Cerebellar nuclear complex (tissue), 1 donor: ENCODE measurements at places on chromosomes 2 and 18.

- DNase-seq: no peak
Observed at GRCh38 chr18:41024792-41025191, 930.2 kb upstream of the PIK3C3 start.

- no peak for DNase-seq
Observed at GRCh38 chr2:149953627-149954026, 366.1 kb upstream of the MMADHC start.

DNA sequence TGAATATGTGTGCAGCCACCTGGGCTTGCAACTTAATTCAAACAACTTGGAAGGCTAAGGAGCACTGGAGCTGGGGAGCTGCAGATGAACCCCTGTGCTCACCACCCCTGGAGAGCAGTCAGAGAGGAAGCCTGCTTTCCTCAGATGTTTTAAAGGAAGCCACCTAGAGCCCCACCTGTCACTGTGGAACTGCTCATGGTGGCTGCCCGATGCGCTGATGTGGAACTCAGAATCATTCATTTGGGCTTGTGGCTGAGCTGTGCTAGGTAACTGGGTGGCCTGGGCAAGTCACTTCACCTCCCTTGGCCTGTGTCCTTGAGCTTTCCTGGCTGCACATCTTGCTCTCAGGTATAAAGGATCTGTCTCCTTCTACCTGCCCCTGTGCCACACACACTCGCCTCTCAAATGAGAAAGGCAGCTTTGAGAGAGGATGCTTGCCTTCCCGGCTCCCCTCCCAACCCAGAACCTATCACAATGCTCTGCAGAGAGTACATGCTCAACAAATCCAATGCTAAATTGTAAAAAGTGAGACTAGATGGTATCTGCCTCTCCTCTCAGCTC, 41.3 kb downstream of the BCL11A start:
- no peak for DNase-seq

DNA sequence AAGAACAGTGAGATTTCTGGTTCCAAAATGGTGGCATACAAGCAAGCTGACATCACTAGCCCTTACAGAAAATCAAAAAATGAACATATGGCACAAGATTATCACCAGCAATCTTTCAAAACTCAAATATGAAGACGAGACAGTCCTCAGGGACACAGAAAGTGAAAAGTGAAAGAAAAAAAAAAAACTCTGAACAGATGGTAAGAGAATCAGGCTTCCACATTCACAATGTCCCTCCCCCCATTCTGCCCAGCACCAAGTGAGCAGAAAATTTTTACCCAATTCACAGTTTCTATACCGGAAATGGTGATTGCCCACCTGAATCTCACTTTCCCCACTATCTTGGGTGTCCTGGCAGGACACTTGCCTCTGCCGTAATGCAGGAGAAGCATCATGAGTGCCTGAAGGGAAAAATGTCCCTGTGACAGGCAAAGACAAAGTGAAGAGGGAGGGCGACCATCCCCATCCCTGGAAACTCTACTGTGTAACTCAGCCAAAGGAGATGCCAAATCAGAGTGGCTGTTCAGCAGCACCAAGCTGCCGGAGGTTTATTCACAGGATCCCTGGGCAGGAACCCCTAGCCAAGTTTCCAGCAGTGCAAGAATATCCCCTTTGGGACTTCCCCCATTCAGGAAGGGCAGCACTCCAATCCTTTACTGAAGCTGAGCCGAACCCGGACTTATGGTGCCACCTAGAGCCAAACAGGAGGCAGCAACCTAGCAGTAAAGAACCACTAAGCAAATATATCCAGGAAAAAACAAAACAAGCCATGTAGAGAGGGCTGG, 312.2 kb downstream of the LRATD1 start:
- no peak for DNase-seq

- no peak for DNase-seq
Observed at GRCh38 chr18:11800566-11801334, 50.5 kb upstream of the CHMP1B start.

DNA sequence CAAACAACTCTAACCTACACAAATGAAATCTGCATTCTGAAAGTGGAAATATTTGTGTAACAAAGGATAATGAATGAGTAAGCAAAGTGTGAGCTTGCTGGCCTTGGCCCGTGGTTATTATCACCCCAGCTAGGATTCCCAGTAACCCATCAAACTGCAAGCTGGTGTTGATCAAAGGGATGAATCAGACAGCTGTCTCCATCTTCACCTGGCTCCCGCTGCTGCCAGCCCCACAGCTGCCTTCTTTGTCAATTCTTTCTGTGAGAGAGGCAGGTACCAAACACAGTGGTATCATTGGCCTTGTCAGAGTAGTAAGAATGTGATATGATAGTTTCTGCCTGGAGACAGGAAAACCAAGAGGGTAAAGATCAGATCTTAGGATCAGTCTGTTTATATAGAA, 25.2 kb upstream of the RGPD4 start:
- no peak for DNase-seq

DNA sequence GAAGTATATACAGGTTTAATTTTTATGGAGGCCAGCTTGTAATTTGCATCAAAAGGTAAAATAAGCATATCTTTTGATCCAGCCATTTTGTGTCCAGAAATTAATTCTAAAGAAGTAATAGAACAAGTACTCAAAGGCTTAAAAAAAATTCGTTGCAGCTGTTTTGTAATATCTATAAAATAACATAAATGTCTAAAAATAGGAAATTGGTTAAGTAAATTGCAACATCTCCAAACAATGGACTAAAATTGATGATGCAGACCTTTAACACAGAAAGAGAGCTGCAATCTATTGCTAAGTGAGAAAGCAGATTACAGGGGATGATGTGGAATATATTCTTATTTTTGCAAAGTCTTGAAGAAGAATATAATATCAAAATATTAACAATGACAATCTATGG, 19.4 kb downstream of the AAK1 start:
- no peak for DNase-seq

DNA sequence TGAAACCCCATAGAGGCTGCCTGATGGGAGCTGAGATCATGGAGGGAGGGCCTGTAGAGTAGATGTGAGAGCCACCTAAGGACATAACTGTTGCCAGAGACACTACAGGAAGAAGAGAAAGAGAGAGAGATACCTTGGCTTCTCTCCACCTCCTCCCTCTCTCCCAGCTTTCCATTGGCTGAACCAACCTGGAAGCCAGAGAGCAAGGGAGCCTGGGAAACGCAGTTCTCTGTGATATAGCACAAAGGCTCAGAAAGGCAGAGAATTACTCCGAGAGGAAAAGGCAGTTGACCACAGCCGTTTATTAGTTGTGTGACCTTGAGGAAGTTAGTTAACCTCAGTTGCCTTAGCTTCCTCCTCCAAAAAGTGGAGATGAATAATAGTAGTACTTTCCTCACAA, 37.7 kb upstream of the MAT2A start:
- no peak for DNase-seq

GRCh38 chr2:140122001-140122400, 1341.8 kb upstream of the NXPH2 start:
- DNase-seq: no peak
